Panc1 (cell line): ENCODE measurements at places on chromosomes 5 and 9. TPM values are rescaled to one million over a fixed set of nuclear protein-coding genes. Genes with fewer than 3 reads are reported as not detected.

The PGM5 gene
- total RNA-seq, result 0.21 TPM

The JAKMIP2 gene
- total RNA-seq, result not detected

The DHFR gene
- 51.5 TPM for total RNA-seq

The IRGM gene
- total RNA-seq, result 0.18 TPM

The TNFSF15 gene
- total RNA-seq, result 0.03 TPM

The PRRT1B gene
- 1.1 TPM for total RNA-seq

The LCN6 gene
- not detected for total RNA-seq
